ENCODE measurements at places on chromosomes 12 and 14. TPM values are rescaled to one million over a fixed set of nuclear protein-coding genes. Genes with fewer than 3 reads are reported as not detected.
A peak's percentile ranks its signal among the peaks of the same experiment; 100 is the strongest.

NTN4 gene
- polyA plus RNA-seq = 3.3 TPM

DNA sequence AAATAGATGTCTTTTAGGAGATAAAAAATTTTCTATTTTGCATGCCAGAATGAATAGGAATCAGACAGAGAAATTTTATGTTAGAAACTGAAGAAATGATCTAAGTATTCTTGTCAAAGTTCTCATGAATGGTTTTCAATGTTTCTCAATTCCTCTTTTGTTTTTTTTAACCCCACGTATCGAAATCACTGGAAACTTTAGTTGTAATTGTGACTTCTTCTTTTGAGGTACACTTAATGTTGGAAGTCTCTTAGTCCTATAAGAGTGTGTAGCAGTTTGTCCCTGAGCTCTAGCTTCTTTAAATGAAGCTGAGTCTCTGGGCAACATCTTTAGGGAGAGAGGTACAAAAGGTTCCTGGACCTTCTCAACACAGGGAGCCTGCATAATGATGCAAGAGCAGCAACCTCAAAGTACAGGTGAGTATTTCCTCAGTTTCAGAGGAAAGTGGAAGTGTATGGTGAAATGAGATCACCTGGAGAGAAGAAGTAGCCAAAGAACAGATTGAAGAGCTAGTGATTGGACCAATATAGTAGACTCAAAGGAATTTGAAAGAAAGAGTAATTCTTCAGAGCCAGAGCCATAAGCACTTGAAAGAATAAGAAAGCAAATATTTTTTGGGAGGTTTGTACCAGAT lies at the start of gene CLEC6A:
Gene CLEC6A (plus strand): TSS at position 236 of the 634 bp plus-strand sequence. CDS start 150 bp downstream, at position 386.
- DNase-seq = no peak

DNA sequence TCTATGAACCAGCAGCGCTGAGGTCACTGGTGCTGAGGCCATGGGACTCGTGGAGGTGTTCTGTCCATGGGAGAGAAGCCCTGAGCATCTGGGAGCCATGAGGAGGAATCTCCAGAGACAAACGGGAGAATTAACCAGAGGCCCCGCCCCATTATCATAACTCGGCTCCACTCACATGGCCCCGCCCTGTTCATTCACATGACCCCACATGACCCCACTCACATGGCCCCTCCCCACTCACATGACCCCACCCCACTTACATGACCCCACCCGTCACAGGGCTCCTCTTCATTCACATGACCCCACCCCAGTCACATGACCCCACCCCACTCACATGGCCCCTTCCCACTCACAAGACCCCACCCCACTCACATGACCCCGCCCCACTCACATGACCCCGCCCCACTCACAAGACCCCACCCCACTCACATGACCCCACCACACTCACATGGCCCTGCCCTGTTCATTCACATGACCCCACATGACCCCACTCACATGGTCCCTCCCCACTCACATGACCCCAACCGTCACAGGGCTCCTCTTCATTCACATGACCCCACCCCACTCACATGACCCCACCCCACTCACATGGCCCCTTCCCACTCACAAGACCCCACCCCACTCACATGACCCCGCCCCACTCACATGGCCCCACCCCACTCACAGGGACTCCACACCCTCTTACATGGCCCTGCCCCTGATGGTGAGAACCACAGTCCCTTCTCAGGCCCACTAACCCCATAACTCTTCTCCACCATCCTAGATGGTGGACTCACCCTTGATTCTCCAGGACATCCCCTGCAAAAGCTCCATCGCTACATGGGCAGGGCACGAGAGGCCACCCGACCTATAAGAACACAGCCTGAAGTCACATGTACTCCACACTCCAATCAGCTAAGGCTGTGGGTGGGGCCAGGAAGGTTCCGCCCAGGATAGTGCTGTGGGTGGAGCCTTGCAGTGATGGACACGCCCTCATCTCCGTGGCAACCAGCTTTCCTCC lies 151.1 kb upstream of the SFSWAP start:
- no peak for DNase-seq

- DNase-seq = no peak
Measured at GRCh38 chr12:14951851-14952250, 9.6 kb downstream of the ARHGDIB start.

ACSS3 gene
- polyA plus RNA-seq = 35.9 TPM

DNA sequence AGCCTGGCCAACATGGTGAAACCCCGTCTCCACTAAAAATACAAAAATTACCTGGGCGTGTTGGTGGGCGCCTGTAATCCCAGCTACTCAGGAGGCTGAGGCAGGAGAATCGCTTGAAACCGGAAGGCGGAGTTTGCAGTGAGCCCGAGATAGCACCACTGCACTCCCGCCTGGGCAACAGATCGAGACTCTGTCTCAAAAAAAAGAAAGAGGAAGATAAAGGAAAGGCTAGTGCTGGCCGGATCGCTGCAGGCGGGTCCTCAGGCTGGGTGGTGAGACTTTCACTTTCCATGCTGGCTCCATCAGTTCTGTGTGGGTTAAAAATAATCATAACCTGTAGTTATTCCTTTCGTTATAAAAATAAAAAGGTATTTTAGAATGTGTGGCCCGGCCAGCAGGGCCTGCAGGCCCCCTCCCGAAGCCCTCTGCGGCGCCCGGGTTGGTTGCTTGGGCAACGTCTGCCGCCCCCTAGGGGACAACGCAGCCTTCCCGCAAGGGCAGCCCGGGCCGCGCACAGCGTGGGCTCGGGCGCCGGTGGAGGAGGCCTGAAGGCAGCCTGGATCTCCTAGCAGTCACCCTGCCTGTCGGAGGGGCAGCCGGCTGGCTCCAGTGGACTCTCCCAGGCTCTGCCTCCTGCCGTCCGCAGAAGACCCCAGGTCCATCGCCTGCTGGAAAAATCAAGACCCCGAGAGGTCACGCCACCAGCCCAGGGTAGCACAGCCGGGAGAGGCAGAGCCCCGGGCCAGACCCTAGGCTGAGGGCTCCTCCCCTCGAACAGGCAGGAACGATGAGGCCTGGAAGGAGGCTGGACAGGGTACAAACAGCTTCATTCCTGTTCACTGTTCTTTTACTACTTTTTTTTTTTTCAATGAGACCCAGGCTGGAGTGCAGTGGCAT lies 5.0 kb upstream of the SLC25A47 start:
- no peak for DNase-seq

DNA sequence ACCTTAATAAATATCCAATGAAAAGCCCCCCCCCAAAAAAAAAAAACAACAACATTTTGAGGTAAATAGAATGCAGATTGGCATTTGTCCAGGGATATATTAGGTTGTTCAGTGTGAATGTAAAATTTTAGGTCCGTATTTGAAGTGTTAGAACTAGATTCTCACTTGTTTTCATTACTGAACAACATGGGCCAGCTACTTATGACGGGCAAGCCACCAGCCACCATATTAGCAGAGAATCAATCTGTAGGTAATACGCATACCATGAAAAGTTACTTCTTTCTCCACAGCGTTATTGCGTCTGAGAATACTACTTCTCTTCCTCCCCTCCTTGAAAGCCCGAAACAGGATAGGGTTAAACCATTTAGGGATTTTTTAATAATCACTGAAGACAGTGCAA lies 5.4 kb downstream of the FLRT2 start:
- no peak for DNase-seq

LMO3 gene
- polyA plus RNA-seq = 2.3 TPM

DPPA3 gene
- not detected for polyA plus RNA-seq

DNA sequence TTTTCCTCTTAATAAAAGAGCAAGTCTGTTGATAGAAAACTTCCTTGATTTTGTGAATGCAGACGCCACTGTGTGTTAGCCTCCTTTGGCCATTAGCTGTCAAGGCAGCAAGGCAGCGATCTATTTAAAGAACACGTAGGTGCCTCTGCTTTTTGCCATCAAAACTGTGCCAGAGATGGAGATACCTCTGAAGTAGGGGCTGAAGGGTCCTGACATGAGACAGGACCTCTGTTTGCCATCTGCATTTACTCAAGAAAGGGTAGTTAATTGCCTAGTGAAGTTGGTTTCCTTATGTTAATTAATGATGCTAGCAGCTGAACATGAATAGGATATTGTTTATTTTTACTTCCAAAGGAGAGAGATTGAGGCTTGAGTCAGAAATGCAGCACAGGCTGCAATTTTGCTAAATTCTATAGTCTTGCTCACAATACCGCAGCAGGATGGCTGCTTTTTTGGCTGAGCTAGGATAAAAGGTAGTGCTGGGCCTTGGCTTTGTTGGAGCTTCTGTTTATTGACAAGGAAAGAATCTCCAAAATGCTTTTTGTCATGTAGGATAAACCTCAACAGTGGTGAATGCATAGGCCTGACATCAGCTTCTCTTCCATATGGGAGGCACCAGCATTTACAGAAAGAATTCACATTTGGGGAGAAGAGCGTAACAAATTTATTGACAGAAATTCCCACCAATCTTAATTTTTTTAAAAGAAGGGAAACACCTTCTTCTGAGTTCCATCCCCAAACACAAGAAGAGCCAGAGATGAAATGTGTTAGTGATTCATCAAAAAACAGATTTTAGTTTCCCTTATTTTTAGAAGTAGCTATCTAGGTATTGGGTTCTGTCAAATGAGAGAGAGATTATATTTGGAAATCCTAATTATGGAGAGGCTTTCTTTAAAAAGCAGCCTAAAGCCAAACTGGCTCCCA lies 13.9 kb upstream of the RPH3A start:
- DNase-seq = no peak

SMOC1 gene
- 2.4 TPM for polyA plus RNA-seq

- DNase-seq = no peak
Measured at GRCh38 chr14:27127838-27128237, 530.0 kb upstream of the NOVA1 start.

- DNase-seq = no peak
Measured at GRCh38 chr12:107092669-107093416, 506 bp downstream of the CRY1 start.

TDG gene
- polyA plus RNA-seq = 42.4 TPM

GRCh38 chr12:30417697-30418231 lies 277.9 kb downstream of the IPO8 start:
- no peak for DNase-seq

GRCh38 chr14:102580550-102581110 lies 11.8 kb upstream of the RCOR1 start:
- no peak for DNase-seq

- no peak for DNase-seq
Measured at GRCh38 chr12:94062796-94063635, 85.4 kb upstream of the PLXNC1 start.

DNA sequence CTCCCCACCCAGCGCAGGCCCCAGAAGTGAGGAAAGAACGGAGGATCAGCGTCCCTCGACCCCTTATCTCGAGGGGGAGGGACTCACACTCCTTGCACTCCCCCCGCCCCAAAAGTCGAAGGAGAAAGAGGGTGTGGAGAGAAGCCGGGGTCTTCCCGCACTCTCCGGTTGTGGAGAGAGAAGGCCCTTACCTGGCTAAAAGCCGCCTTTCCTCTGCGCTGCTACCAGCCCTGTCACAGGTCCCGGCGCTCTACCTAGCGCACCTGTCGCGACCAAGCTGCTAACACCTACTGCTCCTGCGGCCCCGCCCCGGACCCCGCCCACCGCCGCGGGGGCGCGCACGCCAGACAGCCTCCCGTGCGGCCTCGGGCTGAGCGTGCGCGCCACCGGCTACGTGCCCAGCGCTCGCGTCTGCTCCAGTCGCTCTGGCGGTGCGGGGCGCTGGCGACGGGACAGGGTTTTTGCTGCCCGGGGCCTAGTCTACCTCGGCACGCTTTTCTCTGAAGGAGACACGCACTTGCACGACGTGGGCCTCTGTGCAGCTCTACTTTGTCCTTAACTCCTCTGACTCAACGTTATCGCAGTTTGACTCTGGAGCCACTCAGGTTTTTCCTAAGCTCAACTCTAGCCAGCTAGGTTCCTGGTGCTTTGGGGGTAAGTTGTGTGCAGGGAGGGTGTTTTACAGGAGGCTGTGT lies at the start of gene LIMA1:
Gene LIMA1 (minus strand): TSS at position 292 of the 695 bp plus-strand sequence. CDS start 34,769 bp downstream, outside the sequence.
- peak; percentile 64 for DNase-seq

DNA sequence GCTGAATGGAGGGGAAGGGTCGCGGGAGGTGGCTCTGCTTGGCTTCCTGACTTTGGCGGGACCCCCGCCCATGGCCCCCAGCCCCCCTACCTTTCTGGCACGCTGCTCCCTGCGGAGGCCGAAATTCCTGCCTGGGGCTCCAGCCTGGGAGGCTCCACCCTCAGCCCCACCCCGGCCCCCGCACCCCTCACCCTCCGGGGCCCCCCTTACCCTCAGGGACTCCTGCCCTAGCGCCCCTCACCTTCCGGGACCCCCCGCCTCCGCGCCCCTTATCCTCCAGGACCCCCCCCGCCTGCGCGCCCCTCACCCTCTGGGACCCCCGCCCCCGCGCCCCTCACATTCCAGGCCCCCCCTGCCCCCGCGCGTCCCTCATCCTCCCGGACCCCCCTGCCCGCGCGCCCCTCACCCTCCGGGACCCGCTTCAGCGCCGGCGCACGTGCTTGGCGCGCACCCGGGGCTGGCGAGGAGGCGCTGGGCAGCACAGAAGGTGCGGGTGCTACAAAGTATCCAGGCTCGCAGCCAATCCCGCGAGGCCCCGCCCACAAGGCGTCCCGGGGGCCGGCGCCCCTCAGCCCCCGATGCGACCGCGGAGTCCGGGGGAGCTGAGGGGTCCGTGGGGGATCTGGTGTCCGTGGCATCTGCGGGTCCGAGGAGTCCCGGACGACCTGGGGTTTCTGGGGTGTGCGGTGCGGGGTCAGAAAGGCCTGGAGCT lies at the start of gene ANHX:
Gene ANHX (minus strand): TSS at position 477 of the 712 bp plus-strand sequence. CDS start 1,521 bp downstream, outside the sequence.
- no peak for DNase-seq
